SHP77 treated with DMSO at 0.1 percent for 48 hours (cell line): ENCODE measurements at places on chromosomes 3 and 15.

- no peak for DNase-seq
Measured at GRCh38 chr15:27268923-27269322, 297.9 kb downstream of the GABRG3 start.

DNA sequence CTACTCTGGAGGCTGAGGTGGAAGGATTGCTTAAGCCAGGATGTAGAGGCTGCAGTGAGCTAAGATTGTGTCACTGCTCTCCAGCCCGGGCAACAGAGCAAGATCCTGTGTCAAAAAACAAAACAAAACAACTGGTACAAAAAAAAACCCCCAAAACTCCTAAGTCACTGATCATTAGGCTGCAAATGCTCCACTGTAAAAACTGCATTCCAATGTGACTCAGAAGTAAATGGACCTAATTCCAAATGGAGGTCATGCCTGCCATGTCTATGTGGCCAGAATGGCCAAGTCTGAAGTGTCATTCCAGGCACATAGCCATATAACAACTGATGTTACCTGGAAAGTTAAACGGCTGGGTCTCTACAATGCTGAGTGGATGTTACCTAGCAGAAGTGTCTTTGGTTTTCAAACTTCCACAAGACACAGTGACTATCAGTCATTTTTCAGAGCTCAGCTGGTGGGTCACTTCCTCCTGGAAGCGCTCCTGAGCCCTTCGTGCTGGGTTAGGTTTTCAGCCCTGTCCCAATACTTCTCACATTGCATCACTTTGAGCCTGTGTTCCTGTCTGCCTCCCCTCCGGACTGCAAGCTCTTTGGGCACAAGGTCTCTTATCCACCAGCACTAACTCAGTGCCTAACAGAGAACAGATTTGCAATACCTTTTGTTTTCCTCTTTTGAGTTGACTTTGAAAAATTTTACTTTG lies 10.6 kb downstream of the FSTL1 start:
- DNase-seq = no peak

DNA sequence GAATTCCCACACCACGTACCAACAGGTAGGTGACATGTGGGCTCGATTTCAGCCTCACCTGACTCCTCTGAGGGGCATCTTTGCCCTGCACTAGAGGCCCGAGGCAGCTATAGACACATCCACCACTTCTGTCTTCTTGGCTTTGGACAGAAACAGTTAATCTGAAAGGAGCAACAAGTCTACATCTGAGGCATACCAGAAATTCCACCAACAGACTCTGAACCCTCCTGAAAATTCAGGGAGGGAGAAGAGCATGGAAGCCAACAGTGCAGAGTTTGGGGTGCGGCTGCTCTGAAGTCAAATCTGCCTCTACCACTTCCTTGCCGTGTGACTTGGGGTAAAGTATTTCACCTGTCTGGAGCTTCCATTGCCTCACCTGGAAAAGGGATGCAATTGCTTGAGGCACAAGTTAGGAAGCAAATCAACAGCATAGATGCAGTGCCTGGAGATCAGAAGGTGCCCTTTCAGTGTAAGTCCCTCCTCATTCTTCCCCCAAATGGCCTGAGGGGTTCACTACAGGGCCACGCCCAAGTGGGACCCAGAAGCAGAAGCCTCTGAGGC lies 119.8 kb downstream of the SHQ1 start:
- no peak for DNase-seq

GRCh38 chr3:42306499-42306898 lies 40.5 kb upstream of the CCK start:
- DNase-seq = no peak

GRCh38 chr3:66036586-66037148 lies 2.1 kb downstream of the MAGI1 start:
- DNase-seq = no peak

DNA sequence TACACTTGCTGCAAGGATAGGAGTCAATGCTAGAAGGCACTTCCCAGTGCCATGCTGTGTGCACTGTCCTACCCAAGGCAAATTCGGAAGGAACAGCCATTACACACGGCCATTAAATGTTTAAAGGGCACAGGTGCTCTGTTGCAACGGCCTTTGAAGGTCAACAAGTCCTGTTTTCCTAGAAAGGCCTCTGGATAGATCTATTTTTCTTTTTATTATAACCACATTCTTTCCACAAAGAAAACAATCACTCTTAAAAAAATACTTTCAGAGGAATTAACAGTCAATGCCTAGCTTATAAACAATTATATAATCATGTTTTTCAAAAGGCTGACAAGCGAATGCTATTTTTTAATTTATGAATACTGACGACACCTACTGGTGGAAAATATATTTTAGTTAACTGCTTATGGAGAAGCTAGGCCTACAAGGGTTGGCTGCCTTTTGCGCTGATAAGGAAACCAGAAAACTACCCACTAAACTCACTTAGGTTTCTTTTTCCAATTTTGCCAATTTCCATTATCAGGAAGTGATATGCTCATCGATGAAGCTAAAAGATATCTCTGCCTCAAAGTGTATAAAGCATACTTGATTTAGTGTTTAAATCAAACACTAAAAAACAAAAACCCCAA lies 2.4 kb downstream of the ARHGEF3 start:
- DNase-seq = peak; percentile 87

DNA sequence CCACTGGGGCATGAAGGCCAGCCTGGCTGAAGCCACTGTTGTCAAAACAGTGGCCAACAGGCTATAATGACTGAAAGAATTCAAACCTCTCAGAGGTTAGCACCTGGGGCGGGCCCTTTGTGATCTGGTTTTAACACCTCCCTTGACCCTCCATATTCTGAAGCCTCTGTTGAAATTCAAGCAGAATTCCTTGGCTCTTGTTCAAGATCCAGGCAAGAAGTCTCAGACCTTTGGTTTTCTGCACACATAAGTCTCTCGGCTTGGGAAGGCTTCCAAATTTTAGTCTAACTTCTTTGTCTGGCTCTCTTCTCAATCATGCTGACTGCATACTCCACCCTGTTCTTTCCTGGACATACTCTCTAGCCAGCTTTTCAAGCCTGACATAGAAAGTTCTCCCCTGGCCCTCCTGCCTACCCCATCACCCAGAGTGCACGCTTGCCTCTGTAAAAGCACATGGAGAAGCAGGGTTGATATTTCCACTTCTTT lies 144.5 kb downstream of the PDZRN3 start:
- no peak for DNase-seq

DNA sequence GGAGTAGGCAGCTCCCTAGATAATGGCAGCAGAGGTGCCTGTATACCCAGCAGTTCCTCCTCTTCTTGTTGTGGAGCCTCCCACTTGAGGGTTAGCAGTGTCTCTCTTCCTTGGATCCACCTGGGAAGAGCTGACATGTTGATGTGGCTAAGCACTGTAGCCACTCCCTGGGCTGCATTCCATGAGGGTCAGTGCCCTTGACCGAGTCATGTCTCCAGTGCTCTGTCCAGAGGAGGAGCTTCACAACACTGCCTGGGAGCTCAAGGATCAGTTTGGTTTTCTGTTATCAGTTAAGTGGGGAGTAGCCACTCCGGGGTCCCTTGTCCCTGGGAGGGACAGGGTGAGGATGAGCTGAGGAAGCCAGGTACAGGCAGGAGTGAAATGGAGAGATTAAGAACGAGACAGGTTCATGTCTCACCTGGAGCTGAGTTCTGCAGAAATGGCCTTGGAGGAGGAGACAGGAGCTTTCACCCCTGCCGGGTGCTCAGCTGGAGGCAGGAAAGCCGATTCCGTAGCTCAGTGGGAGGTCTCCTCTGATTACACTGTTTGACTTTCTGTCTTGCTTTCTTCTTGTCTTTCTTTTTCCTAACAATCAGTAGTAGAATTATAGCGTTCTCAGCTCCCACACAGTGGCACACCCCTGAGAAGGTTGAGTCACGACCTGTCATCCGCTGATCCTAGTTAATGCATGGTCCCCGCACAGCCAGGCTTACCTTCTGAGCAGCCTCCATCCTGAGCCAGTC lies 57.9 kb upstream of the SEC22A start:
- no peak for DNase-seq

DNA sequence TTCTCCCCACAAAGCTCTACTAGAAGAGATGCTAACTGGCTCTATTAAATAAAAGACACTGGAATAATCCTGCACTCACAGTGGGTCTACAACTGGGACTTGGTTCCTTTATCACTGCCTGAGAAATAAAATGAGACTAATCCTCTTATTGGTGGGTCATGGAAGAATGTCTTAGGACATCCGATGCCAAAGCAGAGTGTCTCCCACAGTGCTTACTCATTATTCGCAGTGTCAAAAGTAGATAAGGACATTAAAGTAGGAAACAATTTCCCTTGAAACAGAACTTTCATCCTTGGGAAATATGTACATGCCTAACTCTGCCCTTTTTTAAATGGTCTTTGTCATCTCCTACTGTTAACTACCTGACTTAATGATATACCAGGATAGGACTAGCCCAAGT lies 71.5 kb downstream of the GSK3B start:
- DNase-seq = no peak

GRCh38 chr15:74349241-74349778 lies 18.1 kb downstream of the CYP11A1 start:
- DNase-seq = no peak
